Bronchus fibroblast of lung (primary cell): ENCODE measurements at places on chromosomes 16 and 17. TPM values are rescaled to one million over a fixed set of nuclear protein-coding genes. Genes with fewer than 3 reads are reported as not detected.

Gene PHKG2
- total RNA-seq: 29.4 and 32.3 TPM in 2 replicates

Gene GAS2L2
- not detected in 2 replicates for total RNA-seq

Gene PIGS
- 69.6 and 72.1 TPM in 2 replicates for total RNA-seq

Gene DHRS7B
- 12.3 and 19.8 TPM in 2 replicates for total RNA-seq

Gene MYLK3
- under 0.01 TPM in 2 replicates for total RNA-seq

Gene FOXN1
- total RNA-seq: not detected in 2 replicates

Gene CD300H
- total RNA-seq: not detected in 2 replicates

Gene RND2
- 0.45 and 0.50 TPM in 2 replicates for total RNA-seq

Gene TNFRSF12A
- total RNA-seq: 376 and 378 TPM in 2 replicates

Gene DPEP1
- 0.15 and 0.34 TPM in 2 replicates for total RNA-seq

Gene EZH1
- total RNA-seq: 8.2 and 9.4 TPM in 2 replicates

Gene KCNJ16
- not detected in 2 replicates for total RNA-seq

Gene STAC2
- 0.15 TPM in 1 of 2 replicates, not detected in the other for total RNA-seq

Gene TMEM235
- not detected in 2 replicates for total RNA-seq

Gene KPNB1
- total RNA-seq: 280 and 315 TPM in 2 replicates

Gene IL32
- total RNA-seq: 24.1 and 25.2 TPM in 2 replicates

Gene DPEP2
- total RNA-seq: not detected in 2 replicates

Gene KRT27
- not detected in 2 replicates for total RNA-seq

Gene TNP2
- not detected in 2 replicates for total RNA-seq

Gene MYH1
- total RNA-seq: not detected in 2 replicates

Gene ARHGDIG
- total RNA-seq: not detected in 2 replicates

Gene CLDN7
- total RNA-seq: 11.3 and 13.1 TPM in 2 replicates

Gene SMIM22
- total RNA-seq: not detected in 2 replicates

Gene LONP2
- 23.5 and 25.7 TPM in 2 replicates for total RNA-seq

Gene SLFN12
- 9.4 and 11.6 TPM in 2 replicates for total RNA-seq

Gene CFAP97D1
- total RNA-seq: not detected in 2 replicates

Gene CCL3
- total RNA-seq: not detected in 2 replicates

Gene ALOXE3
- under 0.01 TPM in 1 of 2 replicates, not detected in the other for total RNA-seq

Gene CD68
- 27.7 and 27.8 TPM in 2 replicates for total RNA-seq

Gene TPPP3
- total RNA-seq: 0.15 and 0.34 TPM in 2 replicates

Gene CIAO2B
- total RNA-seq: 180 and 183 TPM in 2 replicates

Gene NAGS
- 14.7 and 16.6 TPM in 2 replicates for total RNA-seq
